Pulmonary artery endothelial cell (primary cell): ENCODE measurements at places on chromosomes 11 and 22. TPM values are rescaled to one million over a fixed set of nuclear protein-coding genes. Genes with fewer than 3 reads are reported as not detected.

The TIMP3 gene
- total RNA-seq = 0.07 and 0.85 TPM in 2 replicates

The CCDC157 gene
- total RNA-seq = 1.3 and 1.6 TPM in 2 replicates

The NEFH gene
- 1.1 and 3.8 TPM in 2 replicates for total RNA-seq

The RAB36 gene
- 0.74 and 2.0 TPM in 2 replicates for total RNA-seq

The PAX6 gene
- 0.07 TPM in 1 of 2 replicates, not detected in the other for total RNA-seq

DNA sequence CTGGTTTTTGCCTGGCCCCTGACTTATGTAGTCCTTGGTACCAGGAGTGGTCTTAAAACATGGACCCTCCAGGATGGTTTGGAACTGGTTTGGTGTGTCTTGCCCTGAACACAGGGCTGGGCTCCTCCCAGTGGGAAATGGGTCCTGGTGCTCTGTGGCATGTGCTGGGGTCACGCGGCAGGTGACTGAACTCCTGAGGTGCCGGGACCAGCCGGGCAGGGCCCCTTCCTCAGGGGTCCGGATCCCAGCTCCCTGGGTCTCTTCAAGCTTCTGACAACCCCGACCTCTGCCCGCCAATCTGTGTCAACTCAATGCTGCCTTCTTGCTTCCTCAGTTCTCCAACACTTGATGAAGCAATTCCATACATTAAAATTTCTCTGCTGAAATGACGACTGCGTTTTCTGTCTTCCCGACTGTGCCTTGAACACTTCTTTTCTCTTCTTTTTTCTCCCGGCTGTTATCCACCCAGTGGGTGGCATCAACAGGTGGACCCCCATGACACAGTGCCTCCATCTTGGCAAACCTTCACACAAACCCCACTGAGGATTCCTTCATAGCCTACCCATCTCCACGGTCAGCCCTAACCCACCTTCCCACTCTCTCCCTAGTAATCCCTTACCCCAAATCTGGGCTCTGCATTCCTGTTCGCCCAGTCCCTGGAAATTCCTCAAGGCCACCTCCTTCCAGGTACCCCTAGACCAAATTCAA, 4.4 kb downstream of the IFT27 start:
- no peak for DNase-seq

- DNase-seq = no peak
Observed at GRCh38 chr22:50435291-50436014, 39.4 kb downstream of the SBF1 start.

DNA sequence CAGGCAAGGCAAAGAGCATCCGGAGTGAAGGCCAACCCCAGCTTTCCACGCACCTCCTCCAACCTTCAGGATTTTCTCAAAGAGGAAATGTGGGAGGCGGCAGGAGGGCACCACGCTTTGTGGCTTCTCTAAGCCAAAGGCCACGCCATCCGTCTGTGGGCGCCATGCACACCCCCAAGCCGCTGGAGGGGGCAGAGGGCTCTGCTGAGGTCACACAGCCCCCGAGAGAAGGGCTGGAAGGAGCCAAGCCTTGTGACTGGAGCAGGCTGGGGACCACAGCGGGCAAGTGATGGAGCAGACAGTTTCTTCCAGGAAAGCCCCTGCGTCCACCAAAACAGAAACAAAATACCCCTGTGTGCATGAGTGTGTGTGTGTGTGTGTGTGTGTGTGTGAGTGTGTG, 527.4 kb downstream of the BRD1 start:
- DNase-seq = no peak
